ENCODE measurements at places on chromosomes 13 and 19. TPM values are rescaled to one million over a fixed set of nuclear protein-coding genes. Genes with fewer than 3 reads are reported as not detected.

DNA sequence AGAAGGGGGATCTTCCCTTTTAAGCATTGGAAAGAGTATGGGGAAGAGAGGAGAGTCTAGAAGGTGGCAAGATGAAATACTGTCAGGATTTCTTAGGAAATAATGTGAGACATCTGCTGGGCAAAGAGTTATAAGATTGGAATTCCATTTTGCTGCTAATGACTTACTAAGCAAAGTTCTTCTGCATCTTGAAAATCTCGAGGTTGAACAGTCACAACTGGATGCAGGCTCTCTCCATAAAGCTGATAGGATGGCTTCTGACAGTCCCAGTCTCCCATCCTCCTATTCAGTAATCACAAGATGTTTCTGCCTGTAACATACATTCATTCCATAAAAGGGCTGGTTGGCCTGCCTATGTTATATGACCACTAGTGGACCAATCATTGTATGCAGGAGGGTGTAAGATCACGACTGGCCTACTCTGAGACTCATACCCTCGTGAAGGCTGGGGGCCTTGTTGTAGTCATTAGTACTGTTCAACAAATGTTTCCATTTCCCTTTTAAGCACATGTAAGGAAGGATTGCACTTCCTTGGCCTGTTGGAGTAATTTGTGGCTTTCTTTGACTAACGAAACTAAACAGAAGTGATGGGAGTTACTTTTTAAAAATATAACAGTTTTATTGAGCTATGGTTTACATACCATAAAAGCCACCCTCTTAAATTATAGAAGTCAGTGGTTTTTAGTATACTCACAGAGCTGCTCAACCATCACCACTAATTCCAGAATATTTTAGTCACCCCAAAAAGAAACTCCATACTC, 45.0 kb upstream of the TDRD3 start:
- H3K27me3 ChIP-seq = no peaks in the 10 kb centered on the region
- DNase-seq = no peak
- H3K27ac ChIP-seq = no peak overlapping the region
- H3K4me1 ChIP-seq = no peaks in the 10 kb centered on the region
- no peak overlapping the region for H3K4me3 ChIP-seq

GRCh38 chr19:16587833-16588823, 15.9 kb upstream of the SLC35E1 start:
- H3K4me1 ChIP-seq = peaks cover 28% of the 10 kb centered on the region
- no peak for DNase-seq
- H3K4me3 ChIP-seq = no peak overlapping the region
- H3K27me3 ChIP-seq = no peaks in the 10 kb centered on the region
- H3K36me3 ChIP-seq = no peaks in the 10 kb centered on the region
- no peak overlapping the region for H3K27ac ChIP-seq

GRCh38 chr19:42332059-42332458, 6.6 kb downstream of the MEGF8 start:
- H3K4me1 ChIP-seq = no peaks in the 10 kb centered on the region
- H3K27me3 ChIP-seq = no peaks in the 10 kb centered on the region
- 0 out of 2 replicates have a peak, but pooled peaks cover 4% of the 10 kb centered on the region for H3K36me3 ChIP-seq
- H3K27ac ChIP-seq = no peak overlapping the region
- no peak overlapping the region for H3K4me3 ChIP-seq

DNA sequence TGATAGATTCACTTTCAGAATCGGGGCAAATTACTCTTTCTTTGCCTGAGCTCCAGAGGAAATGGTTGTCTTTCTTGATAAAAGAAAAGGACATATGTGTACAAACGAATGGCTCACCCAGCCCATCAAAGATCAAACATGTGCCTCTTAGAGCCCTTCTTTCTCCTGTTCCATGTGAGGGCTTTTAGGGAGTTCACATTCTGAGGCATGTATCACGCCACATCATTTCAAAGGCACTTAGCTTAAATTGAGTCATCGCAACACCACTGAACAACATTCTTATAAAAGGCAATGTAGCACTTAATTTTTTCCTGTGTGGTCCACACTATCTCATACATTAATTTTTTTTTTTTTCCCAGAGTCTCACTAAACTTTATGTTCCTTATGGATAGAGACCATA, 521.0 kb downstream of the SUCLA2 start:
- DNase-seq = no peak
- no peaks in the 10 kb centered on the region for H3K36me3 ChIP-seq
- H3K27ac ChIP-seq = no peak overlapping the region
- H3K27me3 ChIP-seq = no peaks in the 10 kb centered on the region
- no peak overlapping the region for H3K4me3 ChIP-seq
- H3K4me1 ChIP-seq = no peaks in the 10 kb centered on the region

GRCh38 chr13:96684469-96684868, 309.8 kb downstream of the OXGR1 start:
- no peaks in the 10 kb centered on the region for H3K36me3 ChIP-seq
- H3K4me1 ChIP-seq = no peaks in the 10 kb centered on the region
- H3K4me3 ChIP-seq = no peak overlapping the region
- H3K27ac ChIP-seq = no peak overlapping the region

- H3K27me3 ChIP-seq = no peaks in the 10 kb centered on the region
- no peak overlapping the region for H3K4me3 ChIP-seq
- DNase-seq = no peak
- H3K36me3 ChIP-seq = no peaks in the 10 kb centered on the region
- H3K27ac ChIP-seq = no peak overlapping the region
Observed at GRCh38 chr13:48647625-48648024, 6.1 kb upstream of the CYSLTR2 start.

Gene PTH2
- total RNA-seq = 0.82 TPM

Gene ZNF667
- 9.3 TPM for total RNA-seq

Gene PRTN3
- 0.39 TPM for total RNA-seq

Gene GGN
- total RNA-seq = 2.7 TPM

All from H1 (cell line).